ENCODE measurements at places on chromosomes 12 and 14.

DNA sequence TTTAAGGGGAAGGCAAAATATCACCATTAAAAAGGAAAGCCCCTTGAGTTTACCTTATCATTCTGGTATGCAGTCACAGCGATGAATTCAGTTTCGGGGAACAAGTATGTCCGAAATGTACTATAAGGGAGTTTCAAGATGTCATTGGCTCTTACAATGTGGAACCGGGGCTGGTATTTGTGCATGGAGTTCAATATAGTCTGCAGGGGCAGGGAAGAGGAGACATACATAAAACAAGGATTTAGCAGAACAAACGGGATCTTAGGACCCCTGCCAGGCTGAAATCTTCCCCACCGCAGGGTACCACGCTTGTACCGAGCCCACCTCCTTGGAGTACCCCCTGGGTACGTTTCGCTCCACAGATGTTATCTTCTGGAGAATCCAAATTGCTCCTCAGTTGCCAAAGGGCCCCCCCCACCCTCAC lies 4.5 kb downstream of the TBX3 start:
- DNase-seq: no peak

DNA sequence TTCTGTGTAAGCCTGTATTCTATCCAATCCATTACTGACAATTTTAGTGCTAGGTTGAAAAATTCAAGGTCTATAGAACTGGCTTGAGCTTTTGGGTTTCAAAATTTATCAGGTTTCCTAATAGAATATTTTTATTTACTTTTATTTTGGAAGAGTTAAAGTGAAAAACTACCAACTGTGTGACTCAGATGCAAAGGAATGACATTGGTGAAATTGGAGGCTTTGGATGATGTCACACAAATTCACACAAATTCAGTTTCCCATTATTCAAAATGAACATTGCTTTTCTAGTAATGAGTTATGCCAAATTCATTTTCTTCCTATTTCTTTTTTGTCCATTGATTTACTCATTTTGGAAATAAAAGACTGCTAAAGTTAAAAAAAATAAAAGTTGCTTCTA lies 186.9 kb downstream of the ALX1 start:
- no peak for DNase-seq

- DNase-seq: no peak
Measured at GRCh38 chr14:67372833-67373232, 12.7 kb downstream of the EIF2S1 start.

GRCh38 chr12:125151284-125151683 lies 86.0 kb downstream of the AACS start:
- no peak for DNase-seq
